ENCODE measurements at places on chromosomes 1 and 21.

GRCh38 chr1:54745274-54745673 lies 19.0 kb downstream of the PARS2 start:
- DNase-seq: no peak

DNA sequence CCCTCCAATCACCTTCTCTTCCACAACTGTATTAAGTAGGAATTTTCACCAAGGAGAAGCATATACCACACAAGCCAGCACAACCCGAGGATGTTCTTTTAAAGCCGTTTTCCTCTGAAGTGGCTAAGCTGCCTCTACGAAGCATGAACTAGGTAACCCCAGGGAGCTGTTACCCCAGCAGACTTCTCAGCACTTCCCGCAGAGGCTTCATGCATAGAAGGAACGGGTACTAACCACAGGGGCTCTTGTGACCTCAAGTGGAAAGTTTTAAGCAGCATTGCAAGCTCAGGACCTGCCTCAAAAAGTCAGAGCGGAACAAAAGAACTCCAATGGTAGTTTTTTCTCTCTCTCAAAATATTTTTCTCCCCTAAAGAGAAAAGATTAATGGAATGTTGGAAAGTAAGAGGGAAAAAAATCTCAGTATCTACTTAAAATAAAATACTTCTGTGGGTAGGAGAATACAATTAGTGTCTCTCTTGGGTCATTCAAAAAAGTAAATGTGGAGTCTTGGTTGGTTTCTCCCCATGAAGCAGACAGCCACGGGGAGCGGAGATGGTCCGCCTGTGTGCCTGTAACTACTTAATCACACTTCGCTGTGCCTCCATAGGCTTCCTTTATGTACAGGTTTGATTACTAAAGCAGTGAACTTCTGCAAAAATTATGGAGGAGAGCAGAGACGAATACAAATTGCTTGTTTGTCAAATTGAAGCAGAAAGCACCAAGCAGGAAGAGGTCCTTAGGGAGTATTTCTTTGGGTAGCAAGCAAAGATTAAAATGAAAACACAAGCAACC lies 40.9 kb downstream of the STX6 start:
- DNase-seq: no peak

- no peak for DNase-seq
Measured at GRCh38 chr1:109894823-109895719, 15.6 kb upstream of the CSF1 start.

DNA sequence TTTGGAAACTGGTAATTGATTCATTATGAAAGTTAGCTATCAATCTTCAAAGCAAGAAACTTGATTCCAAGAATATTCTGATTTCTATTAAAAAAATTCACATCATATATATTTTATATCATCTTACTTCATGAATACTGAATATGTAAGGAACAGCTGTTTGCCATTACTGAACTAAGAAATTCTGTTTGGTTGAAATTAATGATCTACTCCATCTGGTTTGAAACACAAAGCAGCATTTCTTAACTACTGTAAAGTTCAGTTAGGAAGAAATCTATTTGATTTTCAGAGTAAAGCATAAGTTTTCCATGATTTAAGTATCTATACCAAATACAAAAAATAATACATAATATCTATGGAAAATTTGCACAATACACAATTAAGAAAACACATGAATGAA lies 66.0 kb upstream of the SCYL3 start:
- no peak for DNase-seq

DNA sequence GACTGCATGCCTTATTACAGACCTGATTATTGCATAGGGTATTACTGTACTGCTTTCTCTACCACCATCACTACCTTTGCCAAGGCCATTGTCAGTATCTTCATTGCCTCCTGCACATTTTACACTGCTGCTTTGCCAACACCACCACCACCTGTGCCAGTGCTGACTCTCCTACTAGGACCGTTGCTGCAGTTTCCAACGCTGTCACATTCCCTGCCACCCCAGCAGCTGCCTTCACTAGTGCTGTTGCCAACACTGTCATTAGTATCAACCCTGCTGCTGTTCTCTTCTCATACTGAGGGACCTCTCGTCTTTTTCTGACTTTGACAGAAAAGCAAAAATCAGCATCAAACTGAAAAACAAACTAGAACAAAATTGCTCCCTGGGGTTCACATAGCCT lies 394.9 kb upstream of the B3GALT2 start:
- no peak for DNase-seq

- no peak for DNase-seq
Measured at GRCh38 chr21:31895077-31895835, 22.4 kb downstream of the HUNK start.
